ENCODE measurements at places on chromosomes 2 and 18.

GRCh38 chr2:238518172-238518820, 91.6 kb downstream of the ASB1 start:
- DNase-seq = no peak

GRCh38 chr18:55088561-55088960, 129.3 kb upstream of the CCDC68 start:
- no peak for DNase-seq

DNA sequence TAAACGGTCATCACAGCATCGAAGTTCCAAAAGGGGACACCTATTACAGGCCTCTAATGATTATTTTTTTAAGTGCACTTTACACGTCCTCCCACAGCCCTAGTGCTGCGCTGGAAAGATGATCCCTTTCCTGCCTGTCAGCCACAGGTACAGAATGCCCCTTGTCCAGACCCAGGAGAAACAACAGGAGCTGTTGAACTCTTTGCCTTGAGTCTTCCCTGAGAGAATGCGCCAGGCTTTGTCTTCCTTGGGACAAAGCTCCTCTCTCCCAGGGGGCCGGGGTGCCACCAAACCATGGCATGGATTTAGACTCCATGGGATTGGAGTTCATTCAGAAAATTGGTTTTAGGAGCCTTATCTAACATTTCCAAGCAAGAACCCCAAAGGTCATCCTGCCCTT, 319.0 kb upstream of the SOX11 start:
- no peak for DNase-seq

GRCh38 chr2:131044075-131044756, 49.0 kb downstream of the FAM168B start:
- no peak for DNase-seq

DNA sequence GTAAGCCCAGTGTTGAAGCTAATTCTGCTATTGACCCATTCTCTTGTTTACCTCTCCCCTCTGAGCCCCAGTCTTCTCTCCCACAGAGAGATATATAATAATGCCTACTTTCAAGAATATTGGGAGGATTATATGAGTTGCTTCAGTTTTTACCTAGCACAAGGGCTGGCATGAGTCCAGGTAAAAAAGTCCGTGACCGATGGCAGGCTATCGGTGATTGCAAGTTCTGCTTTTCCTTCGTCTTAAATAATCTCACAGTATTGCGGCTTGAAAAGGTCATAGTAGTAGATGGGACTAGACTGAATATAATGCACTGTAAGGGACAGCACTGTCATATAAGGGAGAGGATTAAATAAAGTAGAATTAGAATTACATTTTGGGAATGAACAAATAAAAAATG, 77.6 kb downstream of the KIF5C start:
- DNase-seq = no peak

- no peak for DNase-seq
Observed at GRCh38 chr18:22342625-22343024, 75.1 kb downstream of the CTAGE1 start.

DNA sequence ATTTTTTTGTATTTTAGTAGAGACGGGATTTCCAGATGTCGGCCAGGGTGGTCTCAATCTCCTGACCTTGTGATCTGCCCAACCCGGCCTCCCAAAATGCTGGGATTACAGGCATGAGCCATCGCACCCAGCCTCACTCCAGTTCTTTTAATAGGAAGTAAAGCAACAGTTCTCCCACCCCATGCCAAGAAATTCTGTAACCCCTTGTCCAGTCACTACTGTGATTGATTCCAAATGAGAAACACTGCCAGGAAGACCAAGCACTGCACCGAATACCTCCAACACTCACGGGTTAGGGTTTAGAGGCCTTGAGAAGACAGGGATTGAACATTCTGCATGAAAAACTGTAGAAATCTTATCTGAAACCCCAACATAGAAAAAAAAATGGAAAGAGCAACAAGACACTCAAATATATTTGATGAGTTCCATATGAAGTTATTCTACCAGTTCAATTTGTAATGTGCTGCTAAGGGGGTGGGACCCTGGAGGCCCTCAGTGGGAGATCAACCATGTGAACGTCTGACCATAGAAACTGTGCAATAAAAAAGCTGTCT, 48.2 kb upstream of the BIN1 start:
- no peak for DNase-seq

- DNase-seq = no peak
Observed at GRCh38 chr2:25543-25942, 20.8 kb downstream of the FAM110C start.

- DNase-seq = no peak
Observed at GRCh38 chr2:75612108-75612861, 34.3 kb upstream of the MRPL19 start.

DNA sequence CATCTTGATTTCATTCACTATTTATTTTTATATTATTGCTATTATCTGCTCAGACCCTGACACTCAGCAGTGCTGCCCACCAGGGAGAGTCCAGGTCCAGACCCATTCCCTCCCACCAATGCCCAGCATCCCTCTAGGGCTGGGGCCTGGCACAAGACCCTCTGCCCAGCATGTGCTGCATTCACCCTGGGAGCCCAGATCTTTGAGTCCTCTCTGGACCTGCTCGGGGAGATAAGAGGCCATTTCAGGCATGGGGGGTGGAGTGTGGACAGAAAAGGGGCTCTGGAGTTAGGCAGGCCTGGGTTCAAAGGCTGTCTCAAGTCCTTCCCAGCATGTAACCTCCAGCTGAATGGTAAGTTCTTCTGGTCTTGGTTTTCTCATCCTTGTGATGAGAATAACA, 209.6 kb downstream of the CYP26B1 start:
- DNase-seq = no peak

Data from activated naive CD8-positive, alpha-beta T cell treated with anti-CD3 and anti-CD28 coated beads, Interleukin-2, amount 10 ng/mL, durations not matched to agents 7 days and 5 days (primary cell).